ENCODE measurements at places on chromosomes 4 and X.

GRCh38 chr4:119682099-119682498 lies 53.5 kb upstream of the PDE5A start:
- DNase-seq, result no peak

GRCh38 chrX:55593756-55594257 lies 29.4 kb upstream of the FOXR2 start:
- DNase-seq, result no peak

DNA sequence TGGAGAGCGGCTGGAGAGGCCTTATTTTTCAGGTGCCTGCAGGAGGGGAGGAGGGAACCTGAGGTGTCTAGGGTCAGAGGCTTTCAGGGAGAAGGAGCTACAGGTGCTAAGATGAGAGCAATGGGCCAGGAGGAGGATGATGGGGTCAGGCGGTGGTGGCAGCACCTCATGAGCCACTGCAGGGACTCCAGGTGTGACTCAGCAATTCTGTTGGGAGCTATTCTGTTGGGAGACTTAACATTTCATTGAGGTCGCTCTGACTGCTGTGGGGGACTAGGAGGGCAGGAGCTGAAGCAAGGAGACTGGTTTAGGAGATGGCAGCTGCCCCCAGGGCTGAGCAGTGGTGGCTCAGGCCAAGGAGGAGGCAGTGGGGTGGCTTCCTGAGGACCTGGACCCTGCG lies 65.0 kb downstream of the CLDN34 start:
- no peak for DNase-seq

- no peak for DNase-seq
Measured at GRCh38 chrX:40700640-40701342, 34.6 kb downstream of the MED14 start.
